NCI-H2081 (cell line): ENCODE measurements at places on chromosomes 6 and 20.

DNA sequence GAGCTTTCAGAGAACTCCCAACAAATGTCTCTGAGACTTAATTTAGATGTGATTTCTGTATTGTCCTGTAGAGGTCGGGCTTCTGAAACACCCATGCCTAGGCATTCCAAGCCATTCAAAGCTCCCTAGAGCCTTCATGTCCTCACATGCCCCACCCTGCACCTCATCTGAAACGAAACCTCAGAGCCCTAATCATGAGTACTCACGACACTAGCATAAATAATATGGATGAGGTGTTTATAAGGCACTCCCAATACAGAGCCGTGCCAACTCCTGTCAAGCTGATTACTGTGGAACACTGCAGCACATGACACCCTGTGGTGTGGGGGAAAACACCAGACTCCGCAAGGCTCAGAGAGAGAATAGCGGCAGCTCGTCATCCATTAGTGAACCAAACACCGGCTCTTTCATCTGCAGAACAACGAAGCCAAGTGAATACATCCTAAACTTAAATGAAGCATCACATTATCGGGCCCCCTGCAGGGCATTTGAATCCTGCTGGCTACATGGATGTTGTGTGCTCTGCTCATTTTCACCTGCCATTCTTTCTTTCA is 83.8 kb downstream of the FNDC1 start:
- peak; percentile 39 for DNase-seq

DNA sequence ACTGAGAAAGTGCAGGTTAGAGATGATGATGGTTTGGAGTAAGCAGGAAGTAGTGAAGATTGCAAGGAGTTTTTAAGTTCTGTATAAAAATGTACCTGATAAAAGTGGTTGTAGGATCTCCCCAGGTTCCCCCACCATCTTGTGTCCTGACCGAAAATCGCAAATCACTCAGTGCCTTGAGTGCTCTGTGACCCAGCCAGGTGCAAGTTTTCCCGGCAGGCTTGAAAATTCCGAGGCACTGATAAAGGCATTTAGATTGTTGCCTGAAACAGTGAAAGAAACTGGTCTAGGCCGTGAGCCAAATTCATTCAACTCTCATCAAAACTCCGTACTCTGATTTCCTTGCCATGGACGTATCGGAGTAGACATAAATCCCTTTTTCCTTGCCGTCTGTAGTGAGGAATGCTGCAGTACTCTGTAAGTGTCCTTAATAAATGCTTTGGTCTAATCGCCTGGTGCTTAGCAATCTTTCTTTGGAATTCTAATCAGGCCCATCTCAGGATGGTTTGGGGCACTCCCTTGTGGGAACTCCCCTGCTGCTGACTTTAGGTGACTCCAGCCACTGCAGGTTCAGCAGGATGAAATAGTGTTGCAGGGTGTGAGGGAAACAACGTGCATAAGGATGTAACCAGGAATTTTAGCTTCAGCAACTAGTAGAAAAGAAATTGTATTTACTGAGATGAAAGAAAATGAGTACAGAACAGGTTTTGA is 1199.8 kb upstream of the MAP3K7 start:
- no peak for DNase-seq

DNA sequence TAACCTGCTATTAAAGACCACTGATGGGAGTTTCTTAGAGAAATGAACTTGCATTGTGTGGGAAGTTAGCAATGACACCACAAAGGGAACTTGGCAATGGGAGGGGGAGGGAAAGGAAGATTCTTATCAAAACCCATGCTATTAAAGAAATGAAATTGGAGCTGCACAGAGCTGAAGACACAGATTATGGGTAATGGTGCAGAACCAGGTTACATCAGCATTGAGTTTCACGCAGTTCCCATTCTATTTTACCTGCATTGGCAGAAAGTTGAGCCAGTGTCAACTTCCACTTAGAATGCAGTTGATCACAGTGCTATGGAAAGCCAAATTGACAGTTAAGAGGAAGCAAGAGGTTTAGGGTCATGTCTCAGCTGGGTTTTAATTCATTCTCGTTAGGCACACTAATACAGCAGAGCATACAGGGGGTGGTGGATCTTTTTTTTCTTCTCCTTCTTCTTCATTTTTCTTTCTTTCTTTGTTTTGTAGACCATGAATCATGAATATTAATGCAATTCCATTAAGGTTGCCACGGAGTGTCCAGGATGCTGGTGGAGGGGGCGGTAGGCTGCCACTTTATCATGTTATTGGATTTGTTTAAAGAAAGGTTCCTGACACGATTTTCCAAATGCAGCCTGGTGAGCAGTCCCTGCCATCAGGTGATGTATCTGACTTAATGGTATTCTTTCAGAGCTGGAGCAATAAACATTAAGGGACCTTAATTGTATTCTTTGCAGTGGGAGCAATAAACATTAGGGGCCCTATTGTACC is 1092.0 kb upstream of the MAP3K7 start:
- DNase-seq: no peak

DNA sequence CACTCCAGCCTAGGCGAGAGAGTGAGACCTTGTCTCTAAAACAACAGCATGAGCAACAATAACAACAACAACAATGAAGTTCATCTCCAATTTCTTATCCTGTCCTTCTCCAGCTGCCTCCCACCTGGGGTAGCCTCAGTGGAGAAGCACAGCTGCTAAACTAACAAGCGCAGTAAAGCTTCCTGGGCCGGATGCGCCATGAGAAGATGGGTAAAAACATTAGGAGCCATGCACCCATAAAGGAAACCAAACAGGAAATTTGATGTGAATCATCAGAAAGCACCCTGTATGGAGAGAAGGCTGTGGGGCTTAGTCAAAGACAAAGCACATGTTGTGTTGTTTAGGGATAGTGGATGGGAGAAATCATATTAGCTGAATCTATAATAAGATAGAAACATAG is 61.1 kb upstream of the CCN6 start:
- no peak for DNase-seq

DNA sequence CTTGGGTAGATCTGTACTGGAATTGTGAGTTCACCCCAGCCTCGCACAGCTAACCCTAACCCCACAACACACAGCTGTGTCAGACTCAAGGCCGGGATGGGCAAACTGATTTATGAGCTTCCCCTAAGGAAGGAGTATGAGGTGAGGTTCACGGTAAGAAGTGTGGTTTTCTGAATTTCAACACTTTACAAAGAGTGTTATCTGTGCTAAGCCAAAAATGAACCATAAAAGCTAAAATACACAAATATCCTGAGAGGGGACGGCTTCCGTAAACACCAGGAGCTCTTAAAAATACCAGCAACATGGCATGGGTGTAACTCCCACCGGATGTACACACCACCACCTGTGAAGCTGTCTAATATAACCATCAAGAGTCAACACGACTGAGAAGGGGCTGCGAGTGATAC is 101.2 kb downstream of the ATP9A start:
- DNase-seq: no peak
